Subcutaneous adipose tissue (tissue), 4 donors: ENCODE measurements at places on chromosomes 16 and 17. TPM values are rescaled to one million over a fixed set of nuclear protein-coding genes. Genes with fewer than 3 reads are reported as not detected.

Gene KCNH4
- 0.19 TPM for total RNA-seq

Gene MT1A
- 81.7 TPM for total RNA-seq

Gene CCDC200
- total RNA-seq: not detected

Gene PRSS36
- total RNA-seq: 10.0 TPM

Gene SCNN1G
- not detected for total RNA-seq
